Stimulated activated CD8-positive, alpha-beta memory T cell treated with anti-CD3 and anti-CD28 coated beads, Interleukin-4, amount 100 ng/mL, for 48 hours (primary cell): ENCODE measurements at places on chromosomes 11 and 22.

DNA sequence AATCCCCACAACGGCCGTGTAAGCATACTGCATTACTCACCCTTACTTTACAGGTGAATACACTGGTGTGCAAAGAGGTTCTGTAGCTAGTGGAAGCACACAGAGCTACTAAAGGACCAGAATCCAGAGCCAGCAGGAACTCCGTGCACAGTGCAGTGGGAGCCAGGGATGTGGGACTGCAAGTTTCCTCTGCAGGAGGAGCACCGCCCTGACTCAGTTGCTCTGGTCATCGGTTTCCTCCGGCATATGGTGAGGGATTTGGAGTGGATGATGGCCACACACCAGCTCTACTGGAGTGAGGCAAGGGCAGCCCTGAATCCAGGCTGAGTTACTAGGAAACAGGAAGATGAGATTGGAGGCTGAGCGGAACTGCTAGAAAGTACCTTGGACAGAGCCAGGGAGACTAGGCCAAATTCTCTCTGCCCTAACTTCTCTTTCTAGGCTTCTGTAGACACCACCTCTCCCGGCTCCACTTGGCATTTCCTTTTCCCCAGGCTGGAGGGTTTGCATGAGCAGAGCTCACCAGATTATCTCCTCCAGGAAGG lies 18.2 kb upstream of the C22orf42 start:
- no peak for DNase-seq

GRCh38 chr22:19919701-19920363 lies 21.7 kb upstream of the COMT start:
- DNase-seq, result no peak

- DNase-seq, result no peak
Measured at GRCh38 chr11:69382131-69383128, 88.5 kb downstream of the MYEOV start.

DNA sequence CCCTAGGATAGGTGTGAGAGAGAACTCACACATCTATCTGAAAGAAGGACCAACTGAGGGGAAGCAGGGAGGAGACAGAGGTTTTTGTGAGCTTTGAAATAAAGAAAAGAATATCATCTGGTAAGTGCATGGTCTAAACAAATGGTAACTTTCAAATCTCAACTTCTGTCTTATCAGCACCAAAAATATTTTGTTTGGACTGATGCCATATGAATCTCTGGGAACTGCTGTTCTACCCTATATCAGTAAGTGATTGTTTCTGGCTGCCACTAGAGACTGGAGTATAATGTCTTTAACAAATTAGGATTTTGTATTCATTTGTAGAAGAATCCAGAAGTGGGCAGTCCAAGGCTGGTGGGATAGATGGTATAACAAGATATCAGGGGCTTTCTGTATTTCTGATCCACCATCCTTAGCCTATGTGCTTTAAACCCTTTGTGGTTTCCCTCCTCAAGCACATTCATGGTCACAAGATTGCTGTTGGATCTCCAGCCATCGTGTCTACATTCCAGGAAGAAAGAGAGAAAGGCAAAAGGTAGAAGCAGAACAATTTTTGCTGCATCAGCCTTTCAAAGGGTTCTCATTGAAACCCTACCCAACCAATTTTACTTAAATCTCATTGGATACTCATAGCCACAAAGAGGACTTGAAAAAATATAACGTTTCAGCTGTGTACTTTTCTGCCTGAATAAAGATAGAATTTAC lies 4.7 kb downstream of the HEPHL1 start:
- DNase-seq, result no peak

DNA sequence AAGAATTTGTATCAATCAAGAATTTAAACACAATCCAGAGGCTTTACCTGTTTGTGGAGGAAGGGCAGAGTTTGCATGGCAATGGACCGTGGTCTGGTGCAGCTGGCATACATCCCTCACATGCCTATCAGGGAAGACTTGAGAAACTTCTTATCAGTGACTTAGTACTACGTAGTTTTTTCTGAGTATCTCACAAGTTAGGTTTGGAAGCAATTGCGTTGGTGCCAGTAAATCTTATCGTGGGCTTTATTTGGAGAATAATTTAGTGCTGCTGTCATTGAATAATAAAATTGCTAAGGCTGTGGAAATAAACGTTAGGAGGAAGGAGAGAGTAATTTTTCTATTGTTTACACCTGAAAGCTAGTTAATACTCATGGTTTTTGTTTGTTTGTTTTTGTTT lies 72.3 kb downstream of the PRMT3 start:
- DNase-seq, result no peak

GRCh38 chr11:83836883-83837654 lies 550.9 kb upstream of the CCDC90B start:
- peak; percentile 38 for DNase-seq
